GM04503 (cell line): ENCODE measurements at places on chromosomes 5 and 9.

DNA sequence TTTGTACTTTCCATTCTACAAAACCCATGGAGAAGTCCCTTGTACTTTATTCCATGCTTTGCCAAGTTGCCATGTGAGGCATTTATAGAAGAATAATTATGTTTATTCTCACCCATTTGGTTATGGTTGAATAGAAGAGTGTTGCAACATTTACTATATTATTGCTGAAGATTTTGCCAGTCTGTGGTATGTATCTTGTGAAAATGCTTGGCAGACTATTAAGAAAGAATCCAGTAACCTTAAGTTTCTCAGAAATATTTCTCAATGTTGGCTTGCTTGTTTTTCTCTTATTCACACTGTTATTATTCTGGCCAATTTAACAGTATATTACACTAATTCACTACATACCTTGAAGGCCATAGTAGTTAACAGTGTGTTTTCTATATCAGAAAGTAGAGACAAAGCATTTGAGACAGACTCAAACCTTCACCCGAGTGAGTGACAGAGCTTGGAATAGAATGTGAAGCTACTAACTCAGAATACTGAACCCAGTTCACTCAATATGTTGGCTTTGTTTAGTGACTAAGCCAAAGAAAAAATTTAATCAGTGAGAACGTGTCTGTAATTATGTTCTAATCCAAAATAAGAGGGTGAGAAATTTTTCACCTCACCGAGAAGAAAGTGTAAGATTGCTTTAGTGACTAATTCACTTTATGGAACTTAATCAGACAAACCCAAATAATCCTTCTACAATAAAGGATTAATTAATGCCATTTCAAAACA, 184.4 kb downstream of the CWC27 start:
- DNase-seq: peak; percentile 6

- no peak for DNase-seq
These were observed 53.8 kb downstream of the MRPL36 start for GRCh38 chr5:1745796-1746370.

DNA sequence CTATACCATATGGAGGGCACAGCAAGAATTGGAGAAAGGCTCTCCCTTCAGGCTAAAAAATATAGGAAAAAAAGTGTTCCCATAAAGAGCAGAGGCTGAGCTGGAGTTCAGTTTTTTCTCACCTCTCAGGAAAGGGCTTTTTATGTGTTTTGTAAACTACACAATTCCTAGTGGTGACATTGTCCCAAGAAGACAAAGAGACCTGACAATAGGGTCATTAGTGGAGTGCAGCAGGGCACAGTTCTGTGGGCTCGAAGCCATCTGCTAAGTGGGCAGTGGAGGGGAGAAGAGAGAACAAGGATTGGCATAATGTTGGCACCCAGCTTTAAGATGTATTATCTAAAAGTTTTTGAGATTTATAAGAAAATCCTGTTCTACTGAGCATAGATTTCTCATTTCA, 162.5 kb downstream of the HCN1 start:
- DNase-seq: no peak

DNA sequence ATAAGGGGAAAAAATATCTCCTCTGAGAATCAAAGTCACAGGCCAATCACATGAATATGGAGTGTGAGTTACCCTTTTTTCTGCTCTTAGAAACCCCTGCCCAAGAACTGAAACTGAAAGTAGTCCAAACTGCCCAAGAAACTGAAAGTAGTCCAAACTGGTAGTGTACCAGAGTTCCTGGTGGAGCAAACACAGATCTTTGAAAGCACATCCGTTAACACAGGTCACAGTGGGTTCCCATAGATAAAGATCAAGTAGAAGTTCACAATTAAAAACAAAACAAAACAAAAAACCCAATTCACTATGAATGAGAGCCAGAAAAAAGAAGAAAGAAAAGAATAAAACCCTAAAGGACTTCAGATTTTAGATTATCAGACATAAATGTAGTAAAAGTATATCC, 332.4 kb upstream of the EFNA5 start:
- DNase-seq: no peak

- DNase-seq: no peak
These were observed 11.6 kb downstream of the FCN2 start for GRCh38 chr9:134892221-134892620.

GRCh38 chr9:97958812-97959511, 21.0 kb upstream of the HEMGN start:
- no peak for DNase-seq

- no peak for DNase-seq
These were observed 1.9 kb downstream of the OSMR start for GRCh38 chr5:38847559-38848347.

DNA sequence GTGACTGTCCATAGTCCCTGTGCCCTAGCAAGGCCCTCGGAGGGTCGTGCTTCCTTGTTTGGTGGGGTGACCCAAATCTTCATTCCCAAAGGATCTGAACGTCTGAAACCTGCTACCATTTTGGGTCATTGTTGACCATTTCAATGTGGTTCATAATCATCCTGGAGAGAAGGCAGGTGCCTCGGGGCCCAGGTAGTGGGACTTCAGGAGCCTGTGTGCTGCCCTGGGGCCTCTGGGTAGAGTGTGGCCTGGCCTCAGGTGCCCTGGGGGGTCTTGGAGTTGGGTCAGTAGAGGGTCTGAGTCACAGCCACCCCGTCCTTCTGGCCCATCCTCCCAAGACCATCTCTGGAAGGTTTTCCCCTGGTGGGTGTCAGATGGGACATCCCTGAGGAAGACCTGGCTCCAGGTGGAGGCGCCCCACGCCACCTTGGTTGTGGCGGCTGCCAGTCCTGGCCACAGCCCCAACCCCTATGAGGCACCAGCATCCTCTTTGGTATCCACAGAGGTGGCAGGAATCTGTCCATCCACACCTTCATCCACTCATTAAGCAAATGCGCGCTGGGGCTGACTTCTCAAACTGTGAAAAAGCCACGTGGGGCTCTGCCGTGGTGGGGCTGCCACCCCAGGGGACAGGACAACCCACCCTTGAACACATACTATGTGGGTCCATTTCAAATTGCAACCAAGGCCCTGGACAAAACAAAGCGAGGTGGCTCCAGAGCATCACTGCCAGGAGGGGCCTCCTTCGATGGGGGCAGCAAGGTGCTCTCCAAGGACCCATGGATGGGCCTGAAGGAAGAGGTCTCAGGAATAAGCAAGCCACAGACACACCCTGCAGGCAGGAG, 41.6 kb upstream of the FCN1 start:
- DNase-seq: no peak

DNA sequence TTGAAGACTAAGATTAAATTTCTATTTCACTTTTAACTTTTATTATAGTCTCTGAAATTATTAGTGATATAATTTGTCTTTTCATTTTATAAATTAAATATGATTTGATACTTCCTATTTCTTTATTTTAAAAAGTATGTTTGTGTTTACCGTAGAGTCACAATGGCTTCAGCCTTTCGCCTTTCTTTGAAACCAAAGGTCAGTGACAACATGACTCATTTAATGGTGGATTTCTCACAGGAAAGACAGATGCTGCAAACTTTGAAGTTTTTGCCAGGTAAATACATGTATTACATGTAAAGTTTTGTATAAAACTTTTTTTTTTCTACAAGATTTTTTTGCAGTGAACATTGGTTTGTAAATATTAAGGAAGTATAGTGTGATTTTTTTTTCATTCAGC, 36.4 kb downstream of the FSD1L start:
- DNase-seq: no peak

DNA sequence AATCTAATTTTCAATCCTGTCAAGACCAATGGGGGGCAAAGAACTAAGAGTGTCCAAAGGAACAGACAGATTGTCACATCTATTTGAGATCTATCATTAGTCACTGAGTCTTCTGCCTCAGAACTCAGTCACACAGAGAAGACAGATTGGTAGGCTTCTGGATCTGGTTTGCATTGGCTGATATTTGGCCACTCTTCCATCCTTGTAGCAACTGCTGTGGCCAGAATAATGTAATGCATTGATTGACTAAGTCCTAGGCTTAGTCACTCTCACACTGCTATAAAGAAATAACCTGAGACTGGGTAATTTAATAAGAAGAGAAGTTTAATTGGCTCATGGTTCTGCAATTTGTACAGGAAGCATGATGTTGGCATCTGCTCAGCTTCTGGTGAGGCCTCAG, 458.5 kb downstream of the ACTL7B start:
- DNase-seq: no peak

DNA sequence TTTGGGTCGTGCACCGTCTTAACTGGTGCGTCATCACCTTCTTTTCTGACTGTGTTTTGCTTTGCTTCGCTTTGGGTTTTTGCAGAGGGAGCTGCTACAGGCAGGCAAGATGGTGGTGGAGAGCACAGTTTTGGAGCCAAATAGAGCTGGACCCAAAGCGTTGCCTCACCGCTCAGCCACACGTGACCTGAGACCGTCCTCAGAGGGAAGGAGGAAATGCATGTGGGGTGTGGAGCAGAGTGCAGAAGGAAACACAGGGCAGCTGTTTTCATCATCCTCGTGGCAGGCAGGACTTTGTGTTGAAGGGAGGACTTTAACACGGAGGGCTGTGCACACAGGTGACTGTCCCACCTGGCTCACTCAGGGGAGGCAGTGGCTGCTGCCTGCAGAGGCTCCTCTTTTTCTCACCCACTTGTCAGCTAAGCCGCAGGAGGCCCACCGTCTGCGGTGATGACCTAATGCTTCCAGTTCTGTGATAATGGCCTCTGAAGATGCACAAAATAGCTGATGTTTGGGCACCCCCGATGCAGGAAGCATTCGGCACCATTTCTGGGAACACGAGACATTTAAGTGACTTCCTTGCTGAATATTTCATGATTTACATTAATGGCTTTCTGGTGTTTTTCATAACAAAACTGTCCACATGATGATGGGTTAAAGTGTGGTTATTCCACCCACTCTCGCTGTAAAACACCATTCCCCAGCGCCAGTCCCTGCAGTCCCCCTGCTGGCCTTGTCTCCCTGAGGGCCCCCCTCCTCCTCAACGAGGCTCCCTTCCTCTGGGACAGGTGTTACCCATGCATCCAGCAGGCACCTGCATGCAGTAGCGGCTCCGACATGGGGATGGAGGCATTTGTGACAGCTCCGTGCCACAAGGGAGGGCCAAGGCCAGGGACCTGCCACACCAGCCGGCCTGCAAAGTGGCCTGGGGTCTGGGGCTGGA, 12.4 kb upstream of the UBAC1 start:
- no peak for DNase-seq

- no peak for DNase-seq
These were observed 34.3 kb downstream of the FRMD3 start for GRCh38 chr9:83503866-83504265.

GRCh38 chr5:95153511-95153910, 131.4 kb downstream of the MCTP1 start:
- no peak for DNase-seq

DNA sequence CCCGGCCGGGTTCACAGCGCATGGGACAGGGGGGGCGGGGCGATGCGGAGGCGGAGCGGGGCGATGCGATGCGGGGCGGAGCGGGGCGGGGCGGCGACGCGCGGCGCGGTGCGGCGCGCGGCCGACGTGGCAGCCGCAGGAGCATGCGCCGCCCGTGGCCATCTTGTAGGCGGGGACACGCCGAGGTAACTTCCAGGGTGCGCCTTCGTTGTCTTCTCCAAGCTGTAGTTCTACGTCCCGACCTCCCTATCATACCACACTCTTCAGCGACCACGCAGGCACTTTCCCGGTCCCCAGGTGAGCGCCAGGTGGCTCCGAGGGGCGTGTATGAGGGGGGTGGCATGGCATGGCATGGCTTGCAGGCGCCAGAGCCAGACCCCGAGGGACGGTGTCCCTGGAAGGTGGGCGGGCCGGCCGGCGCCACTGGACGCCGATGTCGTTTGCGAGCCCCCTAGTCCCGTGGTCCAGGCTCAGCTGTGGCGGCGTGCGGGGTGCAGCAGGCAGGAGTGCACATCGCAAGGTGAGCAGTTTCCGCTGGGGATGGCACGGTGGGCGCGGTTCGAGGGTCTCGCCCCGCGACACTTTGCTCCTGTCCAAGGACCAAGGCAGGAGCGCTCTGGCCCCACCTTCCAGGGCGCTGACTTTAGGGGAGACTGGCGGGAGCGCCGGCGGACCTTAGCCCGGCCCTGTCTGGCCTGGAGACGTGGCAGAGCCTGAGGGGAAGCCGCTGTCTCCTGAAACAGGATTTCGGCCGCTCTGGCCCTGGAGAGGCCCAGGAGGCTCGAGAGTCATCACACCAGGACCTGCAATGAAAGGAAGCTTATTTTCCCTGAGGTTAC, at the start of gene PRRC1:
Gene PRRC1 (plus strand): TSS at position 161 of the 839 bp plus-strand sequence. CDS start 5,840 bp downstream, outside the sequence.
- peak; percentile 40 for DNase-seq

DNA sequence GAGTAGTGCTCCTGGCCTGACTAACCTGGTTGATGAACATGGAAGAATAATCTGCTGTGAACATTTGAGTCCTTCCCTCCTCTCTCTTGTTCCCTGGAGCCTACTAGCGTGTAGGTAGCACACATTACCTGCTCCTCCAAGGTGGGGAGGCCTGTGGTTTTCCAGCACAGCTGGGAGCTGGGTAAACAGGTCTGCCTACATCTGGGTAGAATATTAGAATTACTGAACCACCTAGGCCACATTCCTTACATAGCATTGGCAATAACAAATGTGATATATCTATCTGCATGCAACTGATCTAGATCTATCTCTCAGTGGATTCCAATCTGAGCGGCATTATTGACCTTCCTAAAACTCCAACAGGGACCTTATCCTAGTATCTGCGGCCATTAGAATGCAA, 151.0 kb upstream of the ZNF366 start:
- no peak for DNase-seq

DNA sequence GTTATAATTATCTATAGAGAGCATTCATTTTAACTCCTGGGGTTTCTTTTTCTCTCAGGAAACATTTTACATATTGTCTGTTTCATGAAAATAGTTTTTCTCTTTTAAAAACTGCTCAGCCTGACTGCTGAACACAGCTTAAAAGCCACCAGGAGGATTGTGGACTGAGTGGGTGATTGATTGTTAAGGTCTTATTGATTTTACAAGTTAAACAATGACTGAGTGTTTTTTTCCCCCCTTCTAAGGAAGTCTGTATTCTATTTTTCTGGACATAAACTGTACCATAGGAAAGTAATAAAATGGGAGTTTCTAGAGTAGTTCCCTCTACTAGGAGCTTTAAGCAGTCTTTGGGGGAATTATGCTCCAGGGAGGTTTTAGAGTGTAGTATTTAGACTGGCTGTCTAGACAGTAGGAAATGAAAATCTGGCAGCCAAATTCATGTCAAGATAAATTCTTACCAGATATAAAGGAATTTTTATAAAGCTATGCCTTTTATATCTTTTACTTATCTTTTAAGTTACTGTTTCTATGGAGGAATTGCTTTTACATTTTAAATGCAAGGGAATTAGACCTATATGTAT, 463.9 kb downstream of the PRR16 start:
- no peak for DNase-seq

GRCh38 chr9:122374885-122375420, 4.1 kb downstream of the PTGS1 start:
- no peak for DNase-seq

- peak; percentile 21 for DNase-seq
These were observed 26.3 kb upstream of the TNPO1 start for GRCh38 chr5:72790186-72790585.
